Mesendoderm (in vitro differentiated cells): ENCODE measurements at places on chromosomes 16 and 17.

GRCh38 chr16:57736419-57737351 is 1.1 kb downstream of the KATNB1 start:
- peak; percentile 87 for DNase-seq

- DNase-seq = peak; percentile 38
Observed at GRCh38 chr17:53061446-53061845, 761.3 kb upstream of the KIF2B start.

DNA sequence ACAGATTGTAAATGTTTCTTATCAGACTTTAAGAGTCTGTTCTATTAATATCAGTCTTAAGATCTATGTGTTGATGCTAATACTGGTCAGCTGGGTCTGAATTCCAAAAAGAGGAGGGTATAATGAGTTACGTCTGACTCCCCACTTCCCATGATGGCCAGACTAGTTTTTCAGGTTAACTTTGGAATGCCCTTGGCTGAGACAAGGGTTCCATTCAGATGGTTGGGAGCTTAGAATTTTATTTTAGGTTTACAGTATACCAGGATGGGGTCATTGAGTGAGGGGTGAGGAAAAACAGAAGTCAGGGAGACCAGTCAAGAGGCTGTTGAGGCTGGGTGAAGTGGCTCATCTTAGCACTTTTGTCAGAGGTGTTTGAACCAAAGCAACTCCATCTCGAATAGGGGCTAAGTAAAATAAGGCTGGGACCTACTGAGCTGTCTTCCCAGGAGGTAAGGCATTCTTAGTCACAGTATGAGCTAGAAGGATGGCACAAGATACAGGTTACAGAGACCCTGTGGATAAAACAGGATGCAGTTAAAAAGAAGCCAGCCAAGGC is 2.9 kb upstream of the TMEM231 start:
- no peak for DNase-seq

DNA sequence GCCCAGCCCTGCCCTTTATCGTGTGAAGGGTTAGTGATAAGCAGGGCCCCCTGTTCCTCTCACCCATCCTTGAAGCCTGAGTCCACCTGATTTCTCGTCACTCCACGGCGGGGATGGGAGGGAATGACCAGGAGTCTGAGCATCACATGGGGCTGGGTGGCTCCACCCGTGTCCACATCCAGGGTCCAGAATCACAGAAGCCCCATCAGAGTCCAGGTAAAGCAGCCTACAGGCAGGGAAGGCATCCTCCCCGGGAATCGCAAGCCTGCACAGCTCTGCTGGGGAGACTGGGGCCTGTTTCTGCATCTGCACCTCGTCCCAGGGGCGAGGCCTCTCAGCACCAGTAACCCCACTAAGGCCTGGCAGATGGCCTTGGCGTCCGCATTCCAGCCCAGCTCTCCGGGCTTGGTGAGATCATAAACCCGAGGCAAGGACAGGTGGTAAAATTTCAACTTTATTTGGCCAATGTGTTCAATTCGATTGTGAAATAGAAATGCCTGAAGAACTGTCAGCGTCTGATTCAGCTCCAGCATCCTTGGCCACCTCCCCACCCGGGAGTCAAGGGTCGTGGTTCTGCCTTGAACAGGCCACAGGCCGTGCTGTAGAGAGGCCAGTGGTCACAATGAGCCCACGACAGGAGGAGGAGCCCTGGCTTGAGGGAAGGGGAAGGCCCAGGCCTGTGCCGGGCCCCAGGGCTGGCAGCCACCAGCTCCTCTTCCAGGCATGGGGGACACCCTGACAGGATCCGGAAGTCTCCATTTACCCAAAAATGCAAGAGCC is 8.1 kb upstream of the PPP1R27 start:
- no peak for DNase-seq

- DNase-seq = peak; percentile 60
Observed at GRCh38 chr17:58531661-58532554, 17.5 kb upstream of the MTMR4 start.

DNA sequence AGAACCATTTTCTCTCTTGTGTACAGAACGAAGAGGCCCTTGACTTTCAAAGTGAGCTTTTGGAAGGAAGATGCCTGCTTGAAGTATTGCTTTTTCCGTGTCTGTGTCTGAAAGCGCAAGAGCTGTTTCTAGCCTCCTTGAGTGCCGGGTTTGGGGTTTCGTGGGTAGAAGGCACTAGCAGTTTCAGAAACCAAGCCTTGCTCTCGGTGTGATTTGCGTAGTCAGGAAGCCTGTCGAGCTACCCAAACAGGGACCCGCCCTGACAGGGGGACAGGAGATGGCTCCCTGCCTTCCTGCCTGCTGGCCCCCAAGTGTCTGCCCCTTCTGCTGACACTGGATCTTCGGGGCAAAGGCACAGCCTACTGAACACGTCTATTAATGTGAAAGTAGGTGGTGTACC is 322.0 kb downstream of the MAF start:
- no peak for DNase-seq

GRCh38 chr17:77304051-77304745 is 163.4 kb downstream of the SEC14L1 start:
- DNase-seq = no peak
